Muscle of leg (tissue), 16 donors: ENCODE measurements at places on chromosomes 6 and 20.

GRCh38 chr6:162234631-162235030 is 492.9 kb downstream of the PRKN start:
- no peaks in the 10 kb centered on the region for H3K27me3 ChIP-seq
- no peak overlapping the region for H3K27ac ChIP-seq
- H3K4me1 ChIP-seq = no peaks in the 10 kb centered on the region
- H3K4me3 ChIP-seq = no peak overlapping the region
- DNase-seq = no peak

DNA sequence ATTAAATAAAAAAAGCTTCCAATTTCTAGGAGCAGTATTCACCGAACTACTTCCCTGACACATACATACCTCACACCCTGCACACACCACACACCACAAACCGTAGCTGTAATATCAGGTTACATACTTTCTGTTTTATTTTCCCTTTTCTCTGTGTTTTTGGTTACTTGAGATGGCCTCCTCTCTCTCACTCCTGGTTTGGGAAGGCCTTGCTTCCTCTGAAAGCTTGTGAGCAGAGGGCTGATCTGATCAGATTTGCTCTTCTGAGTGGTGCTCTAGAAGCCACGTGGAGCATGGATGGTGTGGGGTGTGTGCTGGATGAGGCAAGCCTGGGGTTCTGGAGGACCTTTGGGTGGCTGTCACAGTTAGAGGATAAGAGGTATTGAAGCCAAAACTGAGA is 20.9 kb downstream of the UTRN start:
- no peaks in the 10 kb centered on the region for H3K27me3 ChIP-seq
- DNase-seq = no peak
- peaks cover 27% of the 10 kb centered on the region for H3K36me3 ChIP-seq
- H3K4me3 ChIP-seq = no peak overlapping the region

DNA sequence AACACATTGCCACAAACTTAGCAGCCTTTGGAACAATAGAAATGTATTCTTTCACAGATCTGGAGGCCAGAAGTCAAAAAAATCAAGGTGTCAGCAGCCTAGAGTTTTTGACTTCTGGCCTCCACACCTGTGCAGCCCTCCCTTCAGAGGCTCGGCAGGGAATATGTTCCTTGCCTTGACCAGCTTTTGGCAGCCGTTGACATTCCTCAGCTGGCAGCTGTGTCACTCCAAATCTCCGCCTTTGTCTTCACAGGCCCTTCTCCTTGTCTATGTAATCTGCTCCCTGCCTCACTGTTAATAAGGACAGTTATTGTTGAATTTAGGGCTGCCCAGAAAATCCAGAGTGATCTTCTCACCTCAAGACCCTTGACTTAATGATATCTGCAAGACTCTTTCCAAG is 17.2 kb upstream of the AHI1 start:
- peak; percentile 25 for DNase-seq
- H3K4me1 ChIP-seq = peaks cover 3% of the 10 kb centered on the region
- no peaks in the 10 kb centered on the region for H3K27me3 ChIP-seq
- H3K36me3 ChIP-seq = no peaks in the 10 kb centered on the region
- H3K4me3 ChIP-seq = no peak overlapping the region

GRCh38 chr6:124029567-124029966 is 225.9 kb downstream of the NKAIN2 start:
- no peaks in the 10 kb centered on the region for H3K27me3 ChIP-seq
- H3K4me3 ChIP-seq = no peak overlapping the region
- no peak for DNase-seq
- no peak overlapping the region for H3K27ac ChIP-seq
- H3K36me3 ChIP-seq = no peaks in the 10 kb centered on the region

DNA sequence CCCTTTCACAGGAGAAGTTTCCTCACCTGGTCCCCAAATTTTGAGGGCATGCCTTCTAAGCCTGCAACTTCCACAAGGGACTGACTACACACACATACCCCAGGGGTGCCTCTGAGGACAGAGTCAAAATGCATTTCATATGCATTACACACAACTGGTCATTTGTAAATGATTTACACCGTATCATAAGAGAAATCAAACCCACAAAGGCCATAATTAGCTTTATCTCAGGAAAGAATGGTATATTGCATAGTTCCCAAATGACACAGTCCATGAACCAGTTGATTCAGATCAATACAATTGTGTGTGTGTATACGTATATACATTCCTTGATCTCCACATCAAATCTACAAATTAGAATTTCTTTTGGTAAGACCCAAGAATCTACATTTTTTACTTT is 203.3 kb upstream of the PRDM1 start:
- H3K27me3 ChIP-seq = peaks cover 2% of the 10 kb centered on the region
- no peak overlapping the region for H3K4me3 ChIP-seq
- H3K27ac ChIP-seq = no peak overlapping the region
- DNase-seq = no peak

- no peaks in the 10 kb centered on the region for H3K4me1 ChIP-seq
- H3K4me3 ChIP-seq = no peak overlapping the region
- H3K36me3 ChIP-seq = no peaks in the 10 kb centered on the region
- no peak overlapping the region for H3K27ac ChIP-seq
Observed at GRCh38 chr6:63553208-63553607, 19.1 kb upstream of the LOC128125822 start.

- no peak overlapping the region for H3K4me3 ChIP-seq
- H3K27ac ChIP-seq = no peak overlapping the region
- H3K36me3 ChIP-seq = no peaks in the 10 kb centered on the region
- peak; percentile 58 for DNase-seq
- peaks cover 7% of the 10 kb centered on the region for H3K4me1 ChIP-seq
Observed at GRCh38 chr20:51700809-51701285, 67.3 kb downstream of the ATP9A start.

DNA sequence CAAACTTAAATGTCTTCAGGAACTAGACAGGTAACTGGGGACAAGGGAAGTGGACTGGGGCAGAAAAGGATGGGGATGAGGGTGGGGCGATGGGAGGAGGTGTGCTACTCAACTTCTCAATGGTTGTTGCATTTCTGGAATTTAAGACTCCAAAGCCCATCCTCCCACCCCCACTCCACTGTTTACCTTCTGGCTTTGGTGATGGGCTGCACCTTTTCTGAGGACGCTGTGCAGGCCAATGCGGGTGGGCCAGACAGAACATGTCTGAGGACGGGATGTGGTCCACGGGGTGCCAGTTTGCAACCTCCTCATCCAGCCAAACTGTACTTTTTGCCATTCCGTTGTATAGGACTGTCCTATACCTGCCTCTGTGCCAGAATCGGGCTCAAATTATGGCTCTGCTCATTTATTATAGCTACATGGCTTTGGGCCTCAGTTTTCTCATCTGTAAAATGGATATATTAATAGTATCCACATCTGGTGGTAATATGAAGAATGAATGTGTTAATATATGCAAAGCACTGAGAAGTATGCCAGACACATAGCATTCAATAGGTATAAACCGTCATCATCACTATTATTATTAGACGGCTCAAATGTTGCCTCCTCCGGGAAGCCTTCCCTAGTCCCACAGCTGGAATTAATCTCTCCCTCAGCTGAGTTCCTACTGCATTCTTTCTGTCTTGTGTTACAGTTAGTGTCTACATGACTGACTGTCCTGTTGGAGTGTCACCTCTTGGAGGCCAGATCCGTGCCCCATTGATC is 31.0 kb upstream of the VEGFA start:
- no peak overlapping the region for H3K4me3 ChIP-seq
- no peaks in the 10 kb centered on the region for H3K36me3 ChIP-seq
- H3K27me3 ChIP-seq = no peaks in the 10 kb centered on the region
- H3K27ac ChIP-seq = no peak overlapping the region
- no peak for DNase-seq

- no peak overlapping the region for H3K4me3 ChIP-seq
- peaks cover 4% of the 10 kb centered on the region for H3K4me1 ChIP-seq
- H3K27ac ChIP-seq = peak overlapping the region; percentile 6
- no peaks in the 10 kb centered on the region for H3K36me3 ChIP-seq
- no peaks in the 10 kb centered on the region for H3K27me3 ChIP-seq
- no peak for DNase-seq
Observed at GRCh38 chr6:80331522-80331921, 225.1 kb downstream of the BCKDHB start.

GRCh38 chr20:38961530-38962043 is 557 bp upstream of the DHX35 start:
- H3K27ac ChIP-seq = peak overlapping the region; percentile 90
- peak; percentile 16 for DNase-seq
- H3K4me3 ChIP-seq = peak overlapping the region; percentile 79

GRCh38 chr6:158131926-158132325 is 36.1 kb downstream of the SERAC1 start:
- peak; percentile 14 for DNase-seq
- no peaks in the 10 kb centered on the region for H3K27me3 ChIP-seq
- H3K36me3 ChIP-seq = peaks cover 3% of the 10 kb centered on the region
- no peaks in the 10 kb centered on the region for H3K4me1 ChIP-seq
- no peak overlapping the region for H3K27ac ChIP-seq
- no peak overlapping the region for H3K4me3 ChIP-seq

- peaks cover 2% of the 10 kb centered on the region for H3K4me1 ChIP-seq
- DNase-seq = peak; percentile 67
- no peak within 1 kb of the TSS for H3K27ac ChIP-seq
- H3K36me3 ChIP-seq = no peaks in the 10 kb centered on the region
Observed at GRCh38 chr6:122995921-122996793, at the start of gene CLVS2. CLVS2 (plus strand) TSS chr6:122996235; CDS start chr6:122997778, 1,543 bp downstream.

DNA sequence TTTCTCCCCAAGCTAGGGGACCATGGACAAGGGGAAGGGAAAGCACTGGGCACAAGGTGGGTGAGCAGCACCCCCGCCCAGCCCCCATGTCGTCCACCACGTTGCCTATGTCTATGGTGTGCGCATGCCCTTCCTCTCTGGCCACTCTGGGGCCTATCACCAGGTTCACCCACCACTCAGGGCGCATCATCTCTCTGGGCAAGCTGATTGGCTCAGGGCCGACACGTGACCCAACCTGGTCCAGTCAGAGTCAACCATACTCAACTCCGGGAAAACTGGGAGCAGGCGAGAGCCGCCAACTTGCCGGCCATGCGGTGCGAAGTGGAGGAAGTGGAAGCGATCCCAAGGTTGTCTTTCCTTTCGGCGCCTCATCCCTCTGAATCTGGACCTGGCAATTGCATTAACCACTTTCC is 25.9 kb downstream of the ACSS1 start:
- DNase-seq = no peak
- H3K4me3 ChIP-seq = no peak overlapping the region
- peaks cover 33% of the 10 kb centered on the region for H3K4me1 ChIP-seq
- peaks cover 11% of the 10 kb centered on the region for H3K36me3 ChIP-seq
- no peaks in the 10 kb centered on the region for H3K27me3 ChIP-seq

DNA sequence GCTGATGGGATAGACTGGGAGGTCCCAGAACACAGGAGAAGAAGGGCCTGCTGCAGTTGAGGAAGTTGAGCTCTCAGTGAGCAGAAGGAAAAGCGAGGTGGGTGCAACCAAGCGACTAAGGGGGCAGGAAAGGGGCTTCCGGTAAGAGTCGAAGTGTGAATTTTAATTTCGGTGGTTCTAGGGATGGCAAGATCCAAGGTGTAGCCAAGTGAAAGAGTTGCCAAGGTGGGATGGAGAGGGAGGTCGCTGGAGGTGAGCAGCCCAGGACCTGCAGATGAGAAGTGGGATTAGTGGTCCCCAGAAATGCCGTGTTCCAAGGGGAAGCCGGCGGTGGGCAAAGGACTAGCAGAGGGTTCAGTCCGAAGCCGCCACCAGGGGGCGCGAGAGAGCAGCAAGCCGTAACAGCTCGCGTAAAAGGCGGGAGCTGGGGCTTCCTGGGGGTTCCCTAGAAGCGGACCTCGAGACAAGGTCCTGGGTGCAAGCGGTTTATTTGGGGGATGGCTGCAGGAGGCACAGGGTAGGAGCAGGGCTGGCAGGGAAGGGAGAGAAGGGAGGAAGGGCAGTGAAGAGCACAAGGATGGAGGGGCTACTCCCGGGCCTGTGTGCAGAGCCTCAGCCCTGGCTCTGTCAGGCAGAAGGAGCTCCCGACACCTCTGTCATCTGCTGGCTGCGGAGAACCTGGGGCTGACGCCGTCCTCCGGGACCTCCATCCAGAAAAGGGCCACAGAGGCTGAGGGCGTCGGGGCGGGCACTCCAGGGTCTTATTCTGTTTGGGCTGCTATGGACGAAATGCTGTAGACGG is 103.6 kb downstream of the PAX1 start:
- no peak overlapping the region for H3K27ac ChIP-seq
- no peaks in the 10 kb centered on the region for H3K36me3 ChIP-seq
- H3K4me1 ChIP-seq = no peaks in the 10 kb centered on the region
- DNase-seq = peak; percentile 21
- no peaks in the 10 kb centered on the region for H3K27me3 ChIP-seq

GRCh38 chr6:88024696-88025095 is 22.9 kb upstream of the SPACA1 start:
- no peak overlapping the region for H3K4me3 ChIP-seq
- H3K36me3 ChIP-seq = no peaks in the 10 kb centered on the region
- no peak overlapping the region for H3K27ac ChIP-seq
- no peaks in the 10 kb centered on the region for H3K27me3 ChIP-seq

GRCh38 chr6:44298055-44298803 is 14.9 kb downstream of the AARS2 start:
- no peak for DNase-seq
- peaks cover 31% of the 10 kb centered on the region for H3K36me3 ChIP-seq
- peaks cover 25% of the 10 kb centered on the region for H3K4me1 ChIP-seq
- peaks cover 46% of the 10 kb centered on the region for H3K27me3 ChIP-seq

DNA sequence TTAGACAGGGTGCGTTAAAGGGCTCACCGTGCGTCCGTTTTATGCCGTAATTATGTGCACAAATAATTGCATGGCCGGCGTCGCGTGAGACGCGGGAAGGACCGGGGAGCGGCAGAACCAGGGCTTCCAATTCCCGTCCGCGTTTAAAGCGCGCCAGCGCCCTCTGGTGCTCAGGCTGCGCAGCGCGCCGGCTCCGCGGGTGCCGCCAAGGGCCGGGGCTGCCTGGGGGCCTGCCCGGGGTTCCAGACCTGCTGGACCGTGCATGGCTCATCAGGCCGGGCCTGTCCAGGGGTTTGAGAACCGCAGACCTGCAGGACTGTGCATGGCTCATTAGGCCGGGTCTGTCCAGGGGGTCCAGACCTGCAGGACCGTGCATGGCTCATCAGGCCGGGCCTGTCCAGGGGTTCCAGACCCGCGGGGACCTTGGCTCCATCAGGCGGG is 369.0 kb downstream of the THBS2 start:
- peaks cover 8% of the 10 kb centered on the region for H3K4me1 ChIP-seq
- DNase-seq = peak; percentile 72
- no peak overlapping the region for H3K4me3 ChIP-seq
- peaks cover 13% of the 10 kb centered on the region for H3K27me3 ChIP-seq
- H3K27ac ChIP-seq = no peak overlapping the region
- no peaks in the 10 kb centered on the region for H3K36me3 ChIP-seq
